AG04450 (cell line): ENCODE measurements at places on chromosomes 3 and 15.

GRCh38 chr3:170572665-170573253 lies 13.1 kb downstream of the SLC7A14 start:
- peak; percentile 30 for DNase-seq

DNA sequence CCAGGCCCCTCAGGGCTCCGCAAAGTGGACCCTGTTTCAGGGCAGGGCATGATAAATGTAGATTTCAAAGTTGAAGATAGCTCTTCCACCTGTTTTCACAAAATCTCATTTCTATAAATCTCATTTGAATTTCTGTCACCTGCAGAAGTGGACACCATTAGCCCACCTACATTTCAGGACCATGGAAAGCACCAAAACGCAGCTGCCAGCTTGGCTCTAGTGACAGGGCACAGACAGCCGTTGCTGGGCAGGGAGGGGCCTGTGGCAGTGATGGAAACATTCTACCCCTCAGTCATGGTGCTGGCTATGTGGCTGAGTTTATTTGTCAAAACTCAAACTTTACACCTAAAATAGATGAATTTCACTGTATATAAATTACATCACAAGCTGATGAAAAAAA lies 40.4 kb downstream of the PRR23E start:
- no peak for DNase-seq

GRCh38 chr3:23103764-23104163 lies 99.4 kb upstream of the UBE2E2 start:
- no peak for DNase-seq

GRCh38 chr15:38551720-38552648 lies 12.6 kb downstream of the RASGRP1 start:
- DNase-seq = no peak

DNA sequence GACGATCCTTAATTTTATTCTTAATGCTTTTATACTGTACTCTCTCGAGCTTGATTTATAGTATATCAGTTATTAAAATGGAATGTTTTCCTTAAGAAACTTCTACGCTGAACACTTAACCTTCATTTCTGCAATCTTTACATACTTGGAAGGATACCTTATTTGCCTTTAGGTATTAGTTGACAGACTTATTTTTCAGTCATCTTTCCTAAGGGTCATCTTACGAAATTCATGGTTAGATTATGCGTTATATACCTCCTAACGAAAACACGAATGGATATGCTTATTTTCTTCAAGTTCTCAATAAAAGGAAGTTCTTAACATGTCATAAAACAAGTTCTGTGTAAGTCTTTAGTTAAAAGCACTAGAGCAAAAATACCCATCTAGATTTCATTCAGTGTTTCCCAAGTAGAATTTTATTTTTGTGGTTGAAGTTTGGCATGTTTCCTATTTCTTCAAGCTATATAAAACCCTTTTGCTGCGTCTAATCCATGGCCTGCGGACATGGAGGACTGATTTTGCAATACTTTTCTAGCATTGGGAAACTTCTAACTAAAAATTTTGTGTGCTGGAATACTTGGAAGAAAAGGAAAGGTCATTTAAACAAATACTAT lies 231.3 kb downstream of the TP63 start:
- no peak for DNase-seq

DNA sequence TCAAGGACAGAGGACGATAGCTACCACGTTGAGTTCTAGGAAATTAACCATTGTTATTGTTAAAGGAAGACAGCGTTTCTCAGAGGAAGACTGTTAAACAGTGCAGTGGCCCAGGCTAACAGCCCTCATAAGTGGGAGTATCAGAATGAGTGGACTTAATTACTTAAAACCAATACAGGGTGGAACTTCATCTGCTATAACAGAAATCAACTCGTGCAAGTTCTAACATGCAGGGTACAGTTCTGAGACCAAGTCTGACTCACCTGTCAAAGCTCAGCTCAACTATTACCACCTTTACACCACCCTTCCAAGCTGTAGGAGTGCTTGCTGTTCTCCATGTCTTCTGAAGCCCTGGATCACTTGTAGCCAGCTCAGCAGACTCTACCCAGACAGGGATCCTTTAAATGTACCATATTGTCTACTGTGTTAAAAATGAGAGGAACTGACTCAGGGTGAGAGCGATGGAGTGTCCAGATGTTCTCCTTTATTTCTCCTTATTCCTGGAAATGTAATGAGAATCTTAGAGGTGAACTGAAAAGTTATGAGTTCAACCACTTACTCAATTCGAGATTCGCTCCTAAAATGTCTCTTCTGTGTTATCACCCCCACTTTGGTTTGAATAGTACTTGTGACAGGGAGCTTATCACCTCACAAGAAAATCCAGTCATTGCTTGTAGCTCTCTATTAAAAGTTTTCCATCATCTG lies 26.5 kb downstream of the CD86 start:
- DNase-seq = no peak
